Nucleus accumbens (tissue), 56 donors: ENCODE measurements at places on chromosomes 1 and 21.
A peak's percentile ranks its signal among the peaks of the same experiment; 100 is the strongest.

DNA sequence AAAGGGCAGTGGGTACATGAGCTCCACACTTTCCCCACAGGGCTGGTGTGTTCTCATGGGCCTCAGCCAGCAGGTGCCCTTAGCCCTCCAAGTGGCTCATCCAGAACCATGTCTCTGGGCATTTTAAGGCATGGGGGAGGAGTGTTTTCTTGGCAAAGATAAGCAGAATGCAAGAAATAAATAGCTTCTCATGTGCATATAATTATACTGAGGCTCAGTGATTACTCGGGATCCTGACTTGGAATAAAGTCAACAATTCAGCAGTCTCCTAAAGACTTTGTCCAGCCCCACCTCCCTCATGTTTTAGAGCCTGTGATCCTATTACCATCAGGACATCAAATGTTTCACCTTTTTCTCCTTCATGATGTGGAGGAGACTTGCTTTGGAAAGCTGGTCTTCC, 92.7 kb upstream of the COG2 start:
- no peak for DNase-seq

DNA sequence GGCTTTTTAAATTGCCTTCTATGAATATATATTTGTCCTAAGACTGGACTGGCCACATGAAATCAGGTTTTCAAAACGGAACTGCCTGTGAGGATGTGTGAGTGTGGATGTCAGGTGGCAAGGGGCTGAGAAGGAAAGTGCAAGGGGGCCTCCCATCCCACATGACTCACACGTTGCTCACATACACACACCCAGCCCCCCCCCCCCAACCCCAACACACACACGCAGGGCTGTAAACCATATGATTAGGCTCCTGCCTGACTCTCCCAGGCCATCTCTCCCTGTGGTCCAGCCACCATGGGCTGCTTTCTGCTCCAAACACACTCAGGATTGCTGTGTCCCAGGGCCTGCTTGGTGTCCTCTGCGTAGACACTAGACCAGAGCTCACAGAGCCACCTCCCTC, 22.4 kb downstream of the DEGS1 start:
- DNase-seq, result no peak

GRCh38 chr1:151199873-151200581, 1.7 kb downstream of the PIP5K1A start:
- no peak for DNase-seq

DNA sequence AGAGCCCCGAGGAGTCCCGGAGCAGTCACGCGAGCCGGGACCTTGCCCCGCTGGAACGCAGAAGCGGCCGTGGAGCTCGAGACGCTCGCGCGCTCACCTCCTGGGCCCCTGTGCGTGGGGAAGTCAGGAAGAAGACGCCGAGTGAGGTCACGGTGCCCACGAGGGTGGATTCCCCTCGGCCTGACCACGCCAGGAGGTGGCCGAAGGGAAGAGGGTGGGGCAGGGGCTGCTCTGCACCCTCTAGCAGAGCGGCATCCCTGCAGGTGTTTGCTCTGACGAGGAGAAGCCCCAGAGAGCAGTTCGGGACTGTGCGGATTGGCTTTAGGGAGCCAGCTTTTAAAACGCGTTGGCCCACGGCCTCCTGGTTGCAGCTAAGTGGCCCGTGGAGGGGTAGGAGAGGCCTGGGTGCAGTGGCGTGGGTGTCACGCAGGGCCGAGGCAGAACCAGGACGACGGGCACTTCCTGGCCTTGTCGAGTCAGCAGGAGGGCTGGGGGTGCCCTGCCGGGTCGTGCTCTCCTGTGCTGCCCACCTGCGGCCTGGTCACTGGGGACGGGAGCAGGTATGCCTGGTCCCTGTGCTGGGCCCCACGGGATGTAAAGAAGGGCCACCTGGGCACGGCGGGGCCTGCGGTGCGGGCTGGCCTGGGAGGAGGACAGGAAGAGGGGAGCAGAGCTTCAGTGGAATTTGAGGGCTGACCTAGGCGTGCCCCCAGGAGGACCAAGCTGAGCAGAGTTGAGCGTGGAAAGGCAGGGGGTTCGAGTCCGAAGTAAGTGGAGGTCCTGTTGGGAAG, 1.0 kb downstream of the PDXK start:
- no peak for DNase-seq

GRCh38 chr1:46549697-46550681, 1.5 kb downstream of the KNCN start:
- DNase-seq, result peak; percentile 42

DNA sequence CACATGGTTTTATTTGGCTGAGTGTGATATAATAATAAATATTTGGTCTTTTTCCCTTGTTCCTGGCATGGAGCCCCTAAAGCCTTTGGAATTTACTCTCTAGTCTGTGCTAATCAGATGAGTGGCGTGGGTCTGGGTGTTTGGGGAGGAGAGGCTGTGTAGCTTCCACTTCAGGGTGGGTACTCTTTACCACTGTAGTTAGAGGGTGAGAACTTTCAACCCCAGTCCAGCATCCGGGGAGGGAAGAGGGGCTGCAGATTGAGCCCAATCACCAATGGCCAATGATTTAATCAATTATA, 20.0 kb downstream of the USP25 start:
- DNase-seq, result no peak

DNA sequence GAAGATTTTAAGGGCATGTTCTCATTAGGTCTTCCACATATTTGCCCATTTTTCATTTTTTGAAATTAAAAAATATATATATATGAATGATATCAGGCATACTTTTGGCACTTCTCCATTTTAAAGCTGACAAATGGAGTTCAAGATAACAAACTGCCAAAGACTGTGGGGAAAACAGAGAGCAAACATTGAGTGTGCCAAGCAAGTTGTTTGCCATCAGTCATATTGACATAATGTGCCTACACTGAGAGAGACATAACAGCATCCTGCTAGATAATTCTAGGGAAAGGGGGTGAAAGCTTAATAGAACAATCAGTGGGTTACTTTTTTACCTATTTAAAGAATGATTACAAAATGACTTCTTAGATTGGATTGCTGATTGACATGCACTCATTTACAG, 529.4 kb upstream of the CXADR start:
- no peak for DNase-seq

DNA sequence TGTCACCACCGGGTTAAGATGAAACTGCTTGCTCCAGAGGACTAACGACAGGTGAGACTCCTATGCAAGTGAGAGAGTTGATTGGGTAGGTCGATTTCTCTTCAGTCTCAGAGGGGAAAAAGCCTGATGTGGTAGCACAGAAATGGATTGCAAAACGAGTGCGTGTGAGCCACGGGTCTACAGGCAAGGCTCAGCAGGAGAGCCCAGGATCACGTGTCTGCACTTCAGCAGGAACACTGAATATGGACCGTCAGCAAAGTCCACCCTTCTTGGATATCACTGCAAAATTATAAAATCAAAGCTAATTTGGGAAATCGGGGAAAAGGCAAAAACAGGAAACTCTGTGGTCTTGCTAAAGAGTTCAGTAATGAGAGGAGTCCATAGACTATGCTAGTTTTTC, 107.7 kb upstream of the ZNF648 start:
- DNase-seq, result no peak

DNA sequence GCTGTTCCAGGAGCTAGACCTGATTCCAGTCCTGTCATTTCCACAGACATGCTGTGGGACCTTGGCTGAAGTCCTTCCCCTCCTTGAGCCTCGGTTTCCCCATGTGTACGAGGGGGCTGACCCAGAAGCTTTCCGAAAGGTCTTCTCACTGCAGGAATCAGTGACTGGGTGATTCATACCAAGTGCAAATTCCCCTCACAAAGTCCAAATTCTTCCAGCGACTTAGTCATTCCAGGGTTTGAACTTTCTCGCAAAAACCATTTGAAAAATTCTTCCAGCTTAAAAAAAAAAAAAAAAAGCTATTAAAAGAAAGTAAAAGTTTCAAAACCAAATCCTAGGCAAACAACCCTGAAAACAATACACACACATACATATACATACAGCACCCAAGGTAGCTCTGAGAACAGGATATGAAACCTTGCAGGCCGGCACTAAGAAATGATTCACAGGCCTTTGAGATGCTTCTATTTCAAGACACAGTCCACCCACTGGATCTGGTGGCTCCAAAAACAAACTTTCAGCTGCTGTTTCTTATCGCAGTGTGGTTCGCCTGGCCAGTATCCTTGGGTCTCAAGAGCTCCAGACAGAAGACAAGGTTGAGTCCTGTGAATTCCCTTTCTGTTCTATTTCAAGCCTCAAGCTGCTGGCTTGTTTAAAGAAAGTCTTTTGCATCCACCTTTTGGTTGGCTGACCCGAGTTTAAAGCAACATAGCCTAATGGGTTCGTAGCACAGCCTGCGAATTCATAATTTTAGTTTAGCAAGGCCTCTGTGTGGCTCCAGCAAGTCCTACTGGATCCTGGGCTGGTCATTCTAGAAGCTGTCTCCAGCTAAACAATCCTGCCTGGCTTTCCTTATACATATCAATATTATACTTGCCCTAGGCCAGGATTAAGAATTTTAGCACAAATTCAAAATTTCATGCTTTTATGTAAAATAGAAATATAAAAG, 18.0 kb upstream of the ID3 start:
- no peak for DNase-seq

- no peak for DNase-seq
Measured at GRCh38 chr1:59484096-59484495, 187.2 kb downstream of the FGGY start.

GRCh38 chr1:162941024-162941423, 80.0 kb upstream of the CCDC190 start:
- no peak for DNase-seq

GRCh38 chr1:75529488-75529887, 81.4 kb downstream of the SLC44A5 start:
- DNase-seq, result no peak

DNA sequence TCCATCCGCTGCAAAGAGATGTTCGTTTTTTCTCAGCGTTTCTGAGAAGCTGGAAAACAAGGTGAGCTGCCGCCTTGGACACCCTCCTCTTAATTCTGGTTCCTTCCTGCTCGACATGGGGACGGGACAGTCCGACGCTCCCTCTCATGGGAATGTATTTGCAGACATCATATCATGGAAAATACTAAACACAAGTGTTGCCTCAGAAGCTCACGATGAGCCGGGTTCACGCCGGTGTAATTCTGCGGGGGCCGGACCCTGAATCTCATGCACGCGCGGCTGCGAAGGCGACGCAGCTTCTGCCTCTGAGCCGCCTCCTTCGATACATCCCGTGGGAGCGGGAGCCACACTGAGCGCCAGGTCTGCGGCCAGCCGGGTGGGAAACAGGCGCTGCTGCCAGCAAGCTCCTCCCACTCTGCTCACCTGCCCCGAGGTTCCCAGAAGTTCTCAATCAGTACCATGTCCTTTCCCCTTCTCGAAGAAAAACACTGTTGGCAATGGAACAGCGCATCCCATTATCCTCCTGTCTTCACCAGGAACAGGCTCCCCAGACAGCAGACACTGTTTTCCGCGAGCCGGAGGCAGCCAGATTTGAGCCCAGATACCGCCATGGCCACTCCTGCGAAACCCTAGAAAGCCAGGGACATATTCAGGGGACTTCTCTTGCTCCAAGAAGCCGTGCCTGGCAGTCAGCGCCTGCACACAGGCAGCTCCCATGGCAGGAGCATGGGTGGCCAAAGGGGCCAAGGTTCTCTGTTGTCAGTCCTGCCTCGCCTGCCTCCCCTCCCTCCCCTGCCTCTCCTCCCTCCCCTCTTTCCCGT, 98.0 kb downstream of the WDR4 start:
- DNase-seq, result no peak

- DNase-seq, result no peak
Measured at GRCh38 chr1:94776474-94776873, 43.7 kb upstream of the SLC44A3 start.

DNA sequence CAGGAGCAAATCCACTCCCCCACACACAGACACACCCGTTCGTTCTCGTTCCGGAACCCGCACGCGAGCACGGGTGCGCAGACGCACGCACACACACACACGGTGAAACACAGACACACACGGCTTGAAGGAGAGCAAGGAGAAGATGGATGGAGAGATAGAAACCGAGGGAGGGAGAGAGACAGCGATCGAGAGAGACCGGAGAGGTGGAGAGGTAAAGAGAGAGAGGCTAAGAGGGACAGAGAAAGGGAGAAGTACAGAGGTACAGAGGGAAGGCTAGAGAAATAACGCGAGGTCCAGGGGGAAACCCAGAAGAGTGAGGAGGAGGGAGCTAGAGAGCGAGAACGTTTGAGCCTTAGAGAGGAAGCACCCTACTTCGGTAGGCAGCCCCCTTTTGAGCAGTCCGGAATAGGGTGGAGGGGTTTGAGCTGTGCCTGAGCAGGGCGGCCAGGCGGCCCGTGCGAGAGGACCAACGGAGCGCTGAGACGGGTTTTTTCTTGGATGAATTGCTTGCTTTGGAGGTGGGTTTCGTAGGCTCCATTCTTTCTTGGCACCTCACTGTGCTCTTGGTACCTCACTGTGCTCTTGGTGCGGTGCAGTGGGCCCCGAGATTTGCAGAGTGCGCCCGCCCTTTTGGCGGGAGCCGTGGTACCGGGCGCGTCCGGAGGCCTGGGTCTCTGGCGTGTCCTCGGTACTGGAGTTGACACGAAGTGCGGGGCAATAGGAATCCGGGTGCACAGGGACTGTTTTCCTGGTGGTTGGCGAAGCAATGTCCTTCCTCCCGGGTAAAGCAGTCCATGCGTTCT, 88.4 kb upstream of the RHOU start:
- DNase-seq, result no peak

- no peak for DNase-seq
Measured at GRCh38 chr1:40397258-40397657, 23.7 kb downstream of the SMAP2 start.

- no peak for DNase-seq
Measured at GRCh38 chr1:2801535-2802291, at the start of gene TTC34. TSS of gene TTC34 (minus strand) at chr1:2801693. CDS start at chr1:2800827, 866 bp downstream.

DNA sequence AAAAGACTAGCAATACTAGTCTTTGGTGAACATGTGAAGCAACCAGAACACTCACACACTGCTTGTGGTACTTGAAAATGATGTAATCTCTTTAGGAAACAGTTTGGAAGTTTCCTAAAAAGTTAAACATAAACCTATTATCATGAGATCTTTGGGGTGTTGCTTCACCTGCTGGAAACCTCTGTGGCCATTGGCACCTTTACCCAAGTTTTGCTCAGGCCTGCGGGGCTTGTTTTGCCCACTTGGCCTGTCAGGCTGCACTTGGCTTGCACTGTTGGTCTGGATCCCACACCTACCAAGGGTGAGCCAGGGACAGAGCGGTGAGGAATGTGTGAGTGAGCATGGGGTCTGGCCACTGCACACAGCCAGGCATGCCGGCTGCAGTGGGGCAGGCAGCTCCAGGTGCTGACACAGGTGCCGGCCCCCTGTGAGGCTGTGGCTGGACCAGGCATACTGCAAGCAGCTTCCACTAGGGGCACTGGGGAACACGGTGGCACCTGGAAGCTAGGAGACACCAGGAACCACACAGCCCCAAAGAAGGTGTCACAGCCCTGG, 14.4 kb upstream of the FNBP1L start:
- DNase-seq, result no peak

- DNase-seq, result no peak
Measured at GRCh38 chr1:74690909-74691308, 17.3 kb upstream of the ERICH3 start.

GRCh38 chr1:21182181-21182731, 5.6 kb upstream of the EIF4G3 start:
- no peak for DNase-seq

GRCh38 chr21:25149022-25149421, 458.3 kb downstream of the MRPL39 start:
- DNase-seq, result no peak

- DNase-seq, result no peak
Measured at GRCh38 chr1:99384021-99384420, 119.7 kb downstream of the PLPPR4 start.
